Activated CD4-positive, alpha-beta T cell treated with anti-CD3 and anti-CD28 coated beads, Interleukin-2, Interleukin-6, amounts not matched to agents 100 ng/mL and 50 ng/mL, durations not matched to agents 16 hours and 8 hours (primary cell): ENCODE measurements at places on chromosomes 12 and 14.

DNA sequence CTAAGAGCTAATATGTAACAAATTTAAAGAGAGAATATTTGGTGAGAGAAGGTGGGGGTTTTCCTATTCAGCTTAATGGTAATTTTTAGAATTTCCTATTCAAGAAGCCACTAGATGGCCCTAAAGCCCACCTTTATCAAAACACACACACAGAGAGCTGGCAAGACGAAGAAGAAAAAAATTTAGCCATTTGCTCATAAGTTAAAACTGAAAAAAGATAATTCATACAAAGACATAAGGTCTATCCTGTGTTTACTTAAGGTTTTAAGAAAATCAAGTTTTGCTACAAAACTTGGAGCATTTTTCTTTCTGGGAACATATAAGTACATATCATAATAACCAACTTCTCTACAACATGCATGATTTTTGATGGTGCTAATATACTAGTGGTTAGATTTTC, 46.8 kb upstream of the PCED1B start:
- DNase-seq: peak; percentile 53

DNA sequence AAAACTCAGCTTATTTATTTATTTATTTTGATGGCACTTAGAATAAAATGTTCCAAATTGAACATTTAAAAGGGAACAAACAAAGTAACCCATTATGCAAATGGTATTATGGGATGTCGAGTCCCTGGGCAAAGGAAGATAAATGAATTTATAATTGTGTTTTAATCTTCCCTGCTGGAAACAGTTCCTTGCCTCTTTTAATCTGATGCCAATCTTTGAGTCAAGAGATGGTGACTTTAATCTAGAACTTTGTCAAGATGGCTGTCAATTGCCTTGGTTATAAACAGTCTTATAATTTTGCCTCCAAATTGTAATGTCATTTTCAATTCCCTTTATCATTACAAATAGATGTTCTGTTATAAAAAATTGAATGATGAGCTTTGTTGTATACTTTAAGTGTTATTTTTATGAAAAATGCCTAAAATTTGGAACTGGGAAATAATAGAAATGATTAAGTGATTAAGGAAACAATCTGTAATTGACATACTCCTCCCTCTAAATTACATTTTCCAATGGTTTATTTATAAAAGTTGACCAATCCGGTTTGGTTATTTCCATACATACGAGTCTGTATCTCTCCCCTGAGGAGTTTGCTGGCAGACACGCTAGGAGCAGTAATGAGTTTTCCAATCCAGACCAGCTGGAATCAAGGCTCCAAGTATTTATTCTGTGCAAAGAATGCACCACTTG, 134.9 kb upstream of the FRMD6 start:
- DNase-seq: no peak

GRCh38 chr14:102279282-102279681, 25.7 kb downstream of the MOK start:
- no peak for DNase-seq

DNA sequence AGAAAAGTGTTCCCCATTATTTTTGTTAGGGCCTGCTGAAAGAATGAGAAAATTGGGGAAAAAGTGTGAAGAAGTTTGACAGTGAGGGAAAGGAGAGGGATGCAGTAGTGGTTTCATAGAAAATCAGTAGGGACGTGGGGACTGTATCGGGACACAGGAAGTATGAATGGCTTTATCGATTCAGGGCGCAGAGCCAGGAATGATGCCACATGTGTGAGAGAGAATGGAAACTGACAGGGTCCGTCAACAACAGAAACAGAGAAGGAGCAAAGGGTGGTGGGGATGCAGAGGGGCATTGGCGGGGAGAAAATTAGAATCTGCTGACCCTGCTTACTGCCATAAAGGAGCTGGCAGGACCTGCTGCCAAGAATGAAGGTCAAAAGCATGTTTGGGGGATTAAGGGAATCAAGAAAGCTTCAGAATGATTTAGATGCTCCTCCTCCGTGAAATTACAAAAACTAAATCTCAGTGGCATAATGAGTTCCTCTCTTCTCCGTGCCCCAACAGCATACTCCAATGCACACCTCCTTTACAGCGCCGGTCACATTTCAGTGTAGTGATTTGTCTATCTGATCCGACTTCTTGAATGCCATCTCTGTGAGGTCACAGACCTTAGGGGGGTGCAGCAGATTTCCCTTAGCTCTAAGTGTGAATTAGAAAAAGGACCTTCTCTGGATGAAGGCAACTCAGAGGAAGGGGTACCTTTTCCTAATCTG, 92.6 kb downstream of the EMP1 start:
- no peak for DNase-seq

DNA sequence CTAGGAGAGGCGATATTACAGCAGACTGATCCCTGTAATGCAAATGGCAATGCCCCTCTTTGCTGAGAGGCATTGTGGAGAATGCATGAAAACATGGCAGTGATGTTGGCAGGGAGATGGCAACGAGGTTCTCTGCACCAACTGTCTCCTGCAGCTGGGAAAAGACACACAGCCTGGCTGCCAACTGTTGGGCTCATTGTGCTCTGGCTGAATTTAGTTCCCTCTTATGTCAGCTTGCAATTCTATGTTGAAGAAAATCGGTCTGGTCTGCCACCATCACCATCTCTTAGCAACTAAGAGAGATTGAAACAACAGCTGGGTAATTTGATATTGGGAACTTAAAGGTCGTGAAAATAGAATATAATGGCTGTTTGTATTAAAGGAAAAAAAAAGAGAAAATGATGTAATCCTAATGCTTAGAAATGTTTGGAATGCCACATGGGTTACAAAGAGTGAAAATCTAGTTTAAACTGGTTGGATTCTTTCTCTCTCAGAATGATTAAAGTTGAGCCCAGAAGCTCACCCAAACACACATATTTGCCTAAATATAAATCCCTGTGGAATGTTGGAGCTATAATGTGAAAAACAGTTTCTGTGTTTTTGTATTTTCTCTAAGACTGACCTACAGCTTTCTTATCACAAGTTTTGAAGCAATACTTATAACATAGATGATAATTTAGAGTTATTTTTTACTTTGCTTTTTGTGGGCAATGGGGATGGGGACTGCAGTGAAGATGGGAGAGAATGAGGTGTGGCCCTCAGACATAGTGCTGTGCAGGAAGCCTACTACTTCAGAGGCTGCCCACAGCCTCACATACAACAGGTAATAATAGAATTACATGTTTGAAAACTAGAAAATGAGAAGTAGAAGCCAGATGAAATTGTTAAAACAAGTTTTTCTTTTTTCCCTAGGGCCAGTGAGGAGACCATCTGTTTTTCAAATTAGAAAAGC, 143.7 kb downstream of the AKAP6 start:
- DNase-seq: no peak

DNA sequence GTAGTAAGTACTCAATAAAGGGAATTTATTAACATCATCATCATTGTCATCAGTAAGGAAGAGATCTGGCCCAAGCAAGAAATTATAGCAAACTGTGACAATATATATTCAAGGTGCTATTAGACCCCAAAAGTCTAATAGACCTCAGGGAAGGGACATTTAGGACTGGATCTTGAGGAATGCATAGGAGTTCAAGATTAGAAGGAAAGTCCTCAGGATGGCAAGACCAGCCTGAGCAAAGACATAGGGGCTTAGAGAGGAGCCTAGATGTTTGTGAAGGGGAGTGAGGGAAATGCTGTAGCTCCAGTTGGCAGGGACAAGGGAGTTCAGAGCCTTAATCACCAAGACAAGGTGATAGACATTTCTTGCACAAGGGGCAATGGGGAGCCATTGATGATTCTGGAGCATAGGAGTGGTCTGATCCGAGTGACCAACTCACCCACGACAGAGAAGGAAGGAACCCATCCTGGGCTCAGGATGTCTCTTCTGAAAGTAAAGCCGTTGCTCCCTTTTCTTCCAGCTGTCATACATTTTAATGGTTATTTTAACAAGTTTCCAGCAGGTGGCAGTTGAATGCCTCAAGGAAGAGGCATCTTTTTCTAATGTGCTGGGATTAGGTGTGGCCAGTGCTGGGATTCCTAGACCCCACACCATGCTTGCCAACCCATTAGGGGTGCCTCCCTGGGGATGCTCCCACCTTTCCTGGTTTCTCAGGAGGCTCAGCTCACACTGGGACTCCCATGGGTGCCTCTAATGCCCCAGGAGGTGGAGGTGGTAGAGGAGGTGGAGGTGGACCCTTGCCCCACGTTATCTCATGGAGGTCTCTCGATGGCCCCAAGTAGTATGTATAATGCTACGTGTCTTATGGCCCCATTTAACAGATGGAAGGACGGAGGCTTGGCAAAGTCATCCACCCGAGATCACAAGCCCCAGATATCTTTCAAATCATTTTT, 37.8 kb downstream of the PHETA1 start:
- peak; percentile 27 for DNase-seq

DNA sequence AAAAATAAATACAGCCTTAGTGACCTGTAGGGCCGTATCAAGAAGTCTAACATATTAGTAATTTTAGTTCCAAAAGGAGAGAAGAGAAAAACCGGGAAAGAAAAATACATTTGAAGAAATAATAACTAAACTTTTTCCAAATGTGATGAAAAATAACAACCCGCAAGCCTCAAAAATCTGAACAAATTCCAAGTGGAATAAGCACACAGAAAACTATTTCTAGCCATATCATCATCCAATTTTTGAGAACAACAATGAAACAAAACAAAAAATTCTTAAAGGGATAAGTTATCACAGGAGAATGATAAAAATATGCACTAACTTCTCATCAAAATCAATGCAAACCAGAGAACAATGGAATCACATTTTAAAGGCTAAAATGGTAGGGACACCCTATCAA, 198.1 kb upstream of the PLXNC1 start:
- DNase-seq: no peak

DNA sequence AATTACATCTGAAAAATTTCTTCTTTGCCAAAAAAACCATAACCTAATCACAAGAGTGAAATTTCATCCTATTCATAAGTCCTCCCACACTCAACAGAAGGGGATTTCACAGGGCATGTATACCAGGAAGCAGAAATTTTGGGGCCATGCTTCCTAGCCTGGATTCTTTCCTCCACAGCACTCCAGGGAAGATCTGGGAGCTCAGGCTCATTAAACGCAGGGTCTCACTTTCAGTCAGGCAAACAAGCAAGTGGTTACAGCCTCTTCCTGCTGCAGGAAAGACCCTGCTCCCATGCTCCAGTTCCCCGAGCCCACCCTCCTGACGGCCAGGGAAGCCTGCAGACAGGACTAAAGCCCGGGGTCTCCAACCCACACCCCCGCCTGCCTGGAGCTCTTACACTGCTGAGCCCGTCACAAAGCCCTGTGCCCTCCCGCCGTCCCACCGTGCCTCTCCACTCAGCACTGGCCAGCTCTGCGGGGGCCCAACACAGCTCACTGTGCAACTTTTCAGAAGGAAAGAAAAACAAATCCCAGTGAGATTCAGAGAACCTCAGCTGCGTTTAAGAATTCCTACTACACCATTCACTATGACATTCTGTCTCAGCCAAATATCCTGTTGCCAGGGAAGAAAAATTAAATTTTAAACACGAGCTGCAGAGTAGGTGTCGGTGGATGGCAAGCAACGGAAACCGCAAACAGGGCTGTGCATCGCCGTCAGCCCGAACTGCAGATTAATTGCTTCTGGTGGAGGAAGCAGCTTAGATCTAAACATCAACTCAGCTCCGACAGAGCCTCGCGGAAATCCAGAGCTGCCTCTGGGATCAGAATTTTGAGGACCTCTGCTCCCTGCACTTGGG, 106.7 kb upstream of the SFSWAP start:
- DNase-seq: peak; percentile 69

DNA sequence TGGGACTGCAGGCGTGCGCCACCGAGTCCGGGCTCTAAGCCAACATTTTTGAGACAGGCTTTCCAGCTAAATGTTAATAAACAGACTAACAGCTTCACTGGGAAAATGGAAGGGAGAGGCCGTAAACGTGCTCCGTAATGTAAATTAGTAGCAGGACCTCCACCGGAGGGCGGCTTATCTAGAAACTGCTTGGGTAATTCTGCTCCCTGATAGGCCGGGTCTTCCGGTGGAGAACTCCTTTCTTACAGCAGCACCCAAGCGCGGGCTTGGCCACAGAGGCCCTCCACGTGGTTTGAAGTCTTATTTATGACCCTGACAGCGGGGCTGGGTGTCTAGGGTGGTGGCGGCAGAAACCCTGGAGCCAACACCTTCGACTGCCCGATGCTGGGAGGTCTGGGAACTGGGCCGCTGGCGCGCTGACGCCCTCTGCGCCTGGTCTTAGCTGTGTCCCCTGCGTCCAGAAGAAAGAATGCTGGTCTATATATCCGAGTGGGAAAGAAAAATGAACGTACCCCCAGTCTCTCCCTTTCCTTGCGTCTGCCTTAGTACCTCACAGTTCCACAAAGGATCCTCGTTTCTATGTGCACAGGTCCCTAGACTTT, 1.7 kb downstream of the DPPA3 start:
- no peak for DNase-seq

DNA sequence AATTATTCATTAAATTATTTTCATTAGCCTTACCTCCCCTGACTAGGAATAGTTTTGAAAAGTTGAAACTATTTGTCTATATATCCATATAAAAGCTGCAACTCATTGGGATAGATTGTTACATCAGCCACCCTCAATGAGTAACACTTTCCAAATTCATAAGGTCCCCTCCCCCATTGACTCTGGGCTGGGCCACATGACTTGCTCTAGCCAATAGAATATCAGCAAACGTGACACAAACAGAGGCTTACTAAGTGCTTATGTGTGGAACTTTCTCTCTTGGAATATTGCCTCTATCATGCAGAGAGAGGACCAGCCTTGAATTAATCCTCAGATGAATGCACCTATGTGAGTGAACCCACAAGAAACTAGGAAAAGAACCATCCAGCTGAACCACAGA, 213.7 kb downstream of the CCDC59 start:
- no peak for DNase-seq

GRCh38 chr12:108744021-108744897, 12.9 kb upstream of the CORO1C start:
- DNase-seq: no peak

DNA sequence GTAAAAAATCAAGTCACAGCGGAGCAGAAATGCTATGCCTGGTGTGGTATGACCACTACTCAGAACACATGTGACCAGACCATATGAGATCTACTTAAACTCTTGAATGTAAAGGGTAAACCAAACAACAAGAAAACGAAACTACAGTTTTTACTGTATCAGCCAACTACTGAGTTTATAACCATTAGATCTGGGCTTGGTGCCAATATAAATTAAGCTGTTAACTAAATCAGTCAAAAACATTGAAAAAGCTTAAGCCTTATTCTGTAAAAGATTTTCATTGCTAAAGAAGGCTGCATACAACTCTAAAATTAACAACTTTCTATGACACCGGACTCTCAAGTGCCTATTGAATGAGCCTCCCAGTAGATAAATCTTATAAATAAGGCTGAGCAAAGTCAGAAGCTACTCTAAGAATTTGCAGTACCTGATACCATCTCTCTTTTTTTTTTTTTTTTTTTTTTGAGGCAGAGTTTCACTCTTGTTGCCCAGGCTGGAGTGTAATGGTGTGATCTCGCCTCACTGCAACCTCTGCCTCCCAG, 35.4 kb downstream of the SPTLC2 start:
- DNase-seq: peak; percentile 74

DNA sequence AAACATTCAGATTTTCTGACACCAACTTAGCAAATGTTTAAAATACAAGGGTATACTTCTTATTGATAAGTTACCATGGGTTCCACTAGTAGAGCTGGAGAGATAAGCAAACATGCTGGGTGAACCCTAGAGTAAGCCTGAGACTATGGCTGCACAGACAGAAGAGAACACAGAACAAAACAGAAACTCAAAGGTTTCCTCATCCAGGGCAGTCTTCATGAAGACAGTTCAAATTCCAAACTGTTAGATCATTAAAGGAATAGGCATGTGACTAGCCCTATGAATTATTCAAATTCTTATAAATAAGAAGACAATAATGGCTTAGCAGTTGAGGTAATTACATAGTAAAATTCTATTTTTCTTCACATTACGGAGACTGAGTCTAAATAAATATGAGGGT, 28.1 kb downstream of the BTBD7 start:
- DNase-seq: no peak

GRCh38 chr12:43742106-43742505, 16.5 kb downstream of the PUS7L start:
- no peak for DNase-seq
